ENCODE measurements at places on chromosomes 5 and 9.
A peak's percentile ranks its signal among the peaks of the same experiment; 100 is the strongest.

GRCh38 chr5:125836256-125836655 lies 587.0 kb upstream of the GRAMD2B start:
- DNase-seq = no peak

- DNase-seq = peak; percentile 34
These were observed 137.6 kb upstream of the MAP3K1 start for GRCh38 chr5:56677690-56678305.

DNA sequence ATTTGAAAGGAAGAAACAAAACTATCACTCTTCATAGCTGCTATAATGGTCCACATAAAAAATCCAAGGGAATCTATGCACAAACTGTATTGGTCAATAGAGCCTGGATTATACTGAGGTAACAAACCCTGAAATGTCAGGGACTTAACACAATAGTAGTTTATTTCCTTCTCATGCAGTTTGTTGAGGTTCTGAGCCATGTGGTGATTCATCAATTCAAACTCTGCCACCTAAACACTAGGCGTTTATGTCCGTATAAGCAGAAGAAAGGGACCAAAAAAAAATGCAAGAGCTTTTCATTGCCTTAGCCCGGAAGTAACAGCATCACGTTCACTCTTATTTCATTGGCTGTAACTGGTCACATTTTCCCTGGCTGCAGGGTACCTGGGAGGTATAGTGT lies 464.7 kb downstream of the ZSWIM6 start:
- DNase-seq = no peak

- DNase-seq = no peak
These were observed 562.8 kb upstream of the C9orf72 start for GRCh38 chr9:28136113-28136512.

DNA sequence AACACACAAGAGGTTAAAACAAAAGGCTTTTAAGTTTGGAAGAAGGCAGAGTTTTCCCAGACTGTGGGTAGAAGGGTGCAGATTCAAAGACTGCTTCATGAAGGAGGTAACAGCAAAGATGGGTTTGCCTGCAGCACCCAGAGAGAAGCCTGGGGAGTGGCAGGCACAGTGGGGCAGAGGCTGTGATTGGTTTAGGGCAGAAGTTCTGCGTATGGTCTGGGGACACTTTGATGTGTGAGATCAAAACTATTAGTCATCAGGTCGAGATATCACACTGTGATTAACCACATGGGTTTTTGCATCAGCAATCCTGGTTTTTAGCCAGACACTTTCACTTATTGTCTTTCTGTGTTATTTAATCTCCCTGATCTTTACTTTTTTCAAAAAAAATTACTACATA lies 188.8 kb upstream of the GLRA1 start:
- no peak for DNase-seq

- DNase-seq = no peak
These were observed 31.0 kb downstream of the UGT3A2 start for GRCh38 chr5:36035696-36036095.

- DNase-seq = peak; percentile 75
These were observed 73.0 kb downstream of the EHMT1 start for GRCh38 chr9:137691646-137692351.

DNA sequence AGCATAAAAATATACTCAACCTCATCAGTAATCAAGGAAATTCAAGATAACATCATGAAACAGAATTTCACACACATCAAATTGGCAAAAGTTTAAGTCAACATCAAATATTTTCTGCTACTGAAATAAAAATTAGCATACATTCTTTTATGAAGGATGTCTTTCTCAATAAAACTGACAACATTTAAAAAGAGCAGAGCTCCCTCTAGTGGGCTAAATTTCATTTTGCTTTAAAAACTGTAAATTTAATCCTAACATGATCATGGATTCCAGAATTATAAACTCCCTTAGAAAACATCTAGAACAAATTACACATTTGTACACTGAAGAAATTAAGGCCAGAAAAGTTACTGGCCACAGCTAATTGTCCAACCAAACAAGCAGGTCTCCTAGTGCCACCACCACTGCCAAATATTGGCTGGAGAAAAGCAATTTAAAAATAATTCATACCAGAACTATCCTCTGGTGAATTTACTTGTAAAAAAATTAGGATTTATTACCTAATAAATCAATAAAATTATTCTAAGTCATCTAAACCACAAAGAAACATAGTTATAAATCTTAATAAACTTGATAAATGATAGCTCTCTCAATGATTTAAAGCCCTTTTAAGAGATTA lies 31.2 kb downstream of the DEPDC1B start:
- DNase-seq = peak; percentile 78

GRCh38 chr5:127650649-127651048 lies 1.8 kb downstream of the CTXN3 start:
- DNase-seq = no peak
